Activated CD8-positive, alpha-beta memory T cell treated with anti-CD3 and anti-CD28 coated beads for 4 hours (primary cell): ENCODE measurements at places on chromosomes 13 and 19.

DNA sequence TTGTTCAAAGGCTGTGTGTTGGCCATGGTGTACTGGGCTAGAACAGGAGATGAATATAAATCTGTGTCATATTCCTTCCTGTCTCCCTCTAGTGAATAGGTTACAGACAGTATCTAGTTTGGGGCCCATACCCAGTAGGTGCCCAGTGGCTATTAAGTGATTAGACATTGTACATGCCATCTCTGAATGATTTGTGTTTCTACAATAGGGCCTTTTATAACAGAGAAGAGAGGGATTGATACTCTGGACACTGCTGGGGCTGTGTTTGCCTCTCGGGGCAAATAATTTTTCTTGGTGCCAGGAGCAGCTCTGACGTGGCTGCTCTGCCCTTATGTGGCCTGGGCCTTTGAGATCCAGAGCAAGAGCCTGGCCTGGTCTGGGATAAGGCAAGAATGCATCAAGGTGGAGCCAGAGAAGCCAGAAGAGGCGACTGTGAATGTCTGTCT, 403.1 kb downstream of the SPRY2 start:
- no peak for DNase-seq

DNA sequence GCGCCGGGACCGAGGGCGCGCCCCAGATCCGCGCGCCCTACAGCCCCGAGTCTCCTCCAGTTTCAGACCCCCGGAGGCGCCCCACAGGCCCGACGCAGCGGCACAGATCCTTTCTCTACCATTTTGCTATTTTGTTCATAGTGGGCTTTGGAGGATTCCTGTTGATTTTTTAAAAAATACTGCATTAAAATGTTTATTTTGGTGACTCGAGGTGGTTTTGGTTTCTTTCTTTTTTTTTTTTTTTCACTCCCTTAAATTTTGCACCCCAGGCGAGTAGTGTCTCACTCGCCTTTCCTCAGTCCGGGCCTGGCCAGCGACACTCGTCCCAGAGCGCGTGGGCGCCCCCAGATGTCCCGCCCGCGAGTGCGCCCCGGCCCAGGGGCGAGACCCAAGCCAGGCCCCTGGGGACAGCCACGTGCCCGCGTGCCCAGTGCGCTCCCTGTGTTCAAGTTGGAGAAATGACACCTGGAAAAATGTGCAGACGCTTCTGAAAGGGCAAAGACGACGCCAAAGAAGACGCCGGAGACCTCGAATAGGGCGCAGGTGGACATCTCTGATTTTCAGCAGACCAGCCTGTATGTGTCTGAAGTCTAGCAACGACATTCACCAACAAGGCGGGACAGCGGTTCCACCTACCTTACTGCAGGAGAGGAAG, 471 bp upstream of the INSR start:
- no peak for DNase-seq

GRCh38 chr13:110719036-110719710, 5.7 kb downstream of the ING1 start:
- DNase-seq = no peak

- no peak for DNase-seq
Measured at GRCh38 chr13:54433493-54434206, 1405.0 kb downstream of the OLFM4 start.

DNA sequence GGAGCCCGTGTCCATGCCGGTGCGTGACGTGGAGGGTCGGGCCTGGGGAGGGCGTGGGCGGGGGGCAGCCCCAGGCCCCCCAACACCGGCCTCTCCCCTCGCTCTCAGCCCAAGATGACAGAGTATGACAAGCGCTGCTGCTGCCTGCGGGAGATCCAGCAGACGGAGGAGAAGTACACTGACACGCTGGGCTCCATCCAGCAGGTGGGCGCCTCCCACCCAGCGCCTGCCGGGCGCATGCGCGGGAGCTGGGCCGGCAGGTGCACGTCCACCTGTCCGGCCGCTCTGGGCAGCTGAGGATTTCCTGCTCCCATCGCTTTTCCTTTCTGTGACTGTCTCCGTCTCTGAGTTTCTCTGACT, 49.8 kb downstream of the VAV1 start:
- DNase-seq = no peak

GRCh38 chr13:99686157-99686572, 184.9 kb downstream of the TM9SF2 start:
- no peak for DNase-seq
